ENCODE measurements at places on chromosomes 4 and X. TPM values are rescaled to one million over a fixed set of nuclear protein-coding genes. Genes with fewer than 3 reads are reported as not detected.

The NKX6-1 gene
- total RNA-seq = 0.49 TPM

The PNMA3 gene
- total RNA-seq = 0.67 TPM

The SATL1 gene
- total RNA-seq = 0.15 TPM

The ADAD1 gene
- total RNA-seq = not detected

DNA sequence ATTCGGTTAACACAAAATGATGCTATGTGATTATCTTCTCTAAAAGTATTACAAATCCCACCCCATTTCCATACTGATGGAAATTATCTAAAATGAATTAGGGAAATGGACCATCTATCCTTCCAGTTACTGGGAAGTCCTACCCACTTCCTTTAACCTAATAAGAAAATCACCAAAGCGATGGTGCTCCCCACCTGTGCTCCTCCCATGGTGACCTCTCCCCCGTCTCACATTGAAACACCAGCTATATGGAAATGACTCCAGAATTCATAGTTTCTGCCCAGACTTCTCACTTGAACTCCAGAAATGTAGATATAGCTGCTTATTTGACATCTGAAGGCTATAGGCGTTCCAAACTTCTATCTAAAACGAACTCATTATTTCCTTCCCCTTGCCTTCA is 48.5 kb downstream of the CCKAR start:
- no peak for DNase-seq
- no peaks in the 10 kb centered on the region for H3K27me3 ChIP-seq
- peaks cover 9% of the 10 kb centered on the region for H3K36me3 ChIP-seq
- H3K4me3 ChIP-seq = no peak overlapping the region

DNA sequence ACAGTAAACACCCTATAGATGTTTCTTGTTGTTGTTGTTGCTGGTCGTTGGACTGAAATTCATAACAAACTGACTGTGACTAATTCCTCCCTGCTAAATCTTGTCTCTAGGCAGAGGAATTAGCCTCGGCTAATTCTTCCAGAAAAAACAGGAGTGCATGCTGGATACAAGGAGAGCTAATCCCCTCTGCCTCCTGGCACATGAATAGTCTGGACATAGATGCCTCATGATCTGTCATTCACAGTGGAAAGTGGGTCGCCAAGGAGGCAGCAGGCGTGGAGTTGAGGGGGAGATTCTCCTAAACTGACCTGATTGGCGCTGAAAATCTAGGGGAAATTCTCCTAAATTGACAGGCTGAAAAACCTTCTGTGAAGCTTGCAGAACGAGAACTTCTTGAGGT is 220.1 kb downstream of the DCTD start:
- H3K27ac ChIP-seq = no peak overlapping the region
- H3K4me1 ChIP-seq = no peaks in the 10 kb centered on the region
- peaks cover 8% of the 10 kb centered on the region for H3K36me3 ChIP-seq
- no peak overlapping the region for H3K4me3 ChIP-seq

DNA sequence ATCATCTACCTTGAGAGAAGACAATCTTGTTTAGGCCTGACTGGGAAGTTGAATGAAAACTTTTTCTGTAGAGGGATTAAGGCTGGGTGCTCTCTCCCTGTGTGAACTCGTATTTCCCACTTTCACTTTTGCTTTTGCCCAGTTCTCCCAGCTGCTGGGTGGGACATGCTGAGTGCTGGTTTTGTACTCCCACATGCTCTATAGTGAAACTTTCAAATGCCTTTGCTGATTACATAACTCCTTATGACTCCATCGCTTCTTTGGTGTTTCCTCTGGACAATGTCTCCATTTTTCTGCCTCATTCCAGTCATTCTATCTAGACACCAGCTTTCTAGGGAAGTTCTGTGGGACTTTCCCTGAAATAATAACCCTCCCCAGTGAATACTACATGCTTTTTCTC is 100.5 kb downstream of the CLNK start:
- H3K4me3 ChIP-seq = peak overlapping the region; percentile 23
- H3K27ac ChIP-seq = peak overlapping the region; percentile 45
- no peak for DNase-seq

DNA sequence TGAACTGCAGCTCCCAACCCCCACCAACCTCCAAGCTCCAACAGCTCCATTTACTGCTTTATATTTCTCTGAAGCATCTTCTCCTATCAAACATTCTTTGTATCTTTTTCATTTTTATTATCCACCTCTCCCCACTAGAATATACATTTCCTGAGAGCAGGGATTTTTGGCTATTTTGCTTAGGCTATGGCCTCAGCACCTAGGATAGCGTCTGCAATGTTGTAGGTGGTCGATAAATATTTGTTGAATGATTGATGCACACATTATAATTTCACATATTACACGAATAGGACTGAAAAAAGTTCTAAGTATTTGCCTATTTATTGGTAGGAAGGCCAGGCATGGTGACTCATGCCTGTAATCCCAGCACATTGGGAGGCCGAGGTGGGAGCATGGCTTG is 658.7 kb upstream of the DIPK2B start:
- H3K4me1 ChIP-seq = no peaks in the 10 kb centered on the region
- no peak for DNase-seq
- no peak overlapping the region for H3K27ac ChIP-seq
- H3K4me3 ChIP-seq = no peak overlapping the region
- peaks cover under 1% of the 10 kb centered on the region for H3K27me3 ChIP-seq

- H3K4me3 ChIP-seq = no peak overlapping the region
- no peak overlapping the region for H3K27ac ChIP-seq
- DNase-seq = peak; percentile 73
- H3K4me1 ChIP-seq = peaks cover 7% of the 10 kb centered on the region
- H3K36me3 ChIP-seq = peaks cover 32% of the 10 kb centered on the region
These were observed 38.9 kb downstream of the ACOX3 start for GRCh38 chr4:8401665-8402064.

GRCh38 chr4:135949931-135950330 is 1582.4 kb downstream of the PCDH18 start:
- no peak overlapping the region for H3K4me3 ChIP-seq
- H3K27me3 ChIP-seq = no peaks in the 10 kb centered on the region
- no peaks in the 10 kb centered on the region for H3K4me1 ChIP-seq
- no peak for DNase-seq

DNA sequence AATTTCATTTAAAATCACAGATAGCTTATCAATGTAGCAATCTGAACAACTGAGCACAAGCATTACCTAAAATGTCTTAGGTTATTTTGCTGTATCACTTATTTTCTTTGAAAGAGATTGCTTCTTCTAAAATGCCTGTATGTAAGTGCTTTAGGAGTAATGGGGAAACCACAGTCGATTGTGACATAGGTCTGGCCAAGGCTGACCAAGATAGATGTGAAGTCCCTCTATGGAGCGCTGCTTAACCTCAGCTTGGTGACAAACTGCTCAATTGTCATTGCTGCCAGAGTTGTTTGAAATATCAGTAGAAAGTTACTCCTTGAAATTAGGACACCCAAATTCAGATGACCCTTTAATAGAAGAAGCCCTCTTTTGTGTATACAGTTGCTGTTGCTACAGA is 401.9 kb upstream of the NDST4 start:
- no peaks in the 10 kb centered on the region for H3K4me1 ChIP-seq
- no peaks in the 10 kb centered on the region for H3K27me3 ChIP-seq
- no peaks in the 10 kb centered on the region for H3K36me3 ChIP-seq
- no peak for DNase-seq
- H3K4me3 ChIP-seq = no peak overlapping the region

Data from chondrocyte (in vitro differentiated cells).